ENCODE measurements at places on chromosomes 2 and 18.

DNA sequence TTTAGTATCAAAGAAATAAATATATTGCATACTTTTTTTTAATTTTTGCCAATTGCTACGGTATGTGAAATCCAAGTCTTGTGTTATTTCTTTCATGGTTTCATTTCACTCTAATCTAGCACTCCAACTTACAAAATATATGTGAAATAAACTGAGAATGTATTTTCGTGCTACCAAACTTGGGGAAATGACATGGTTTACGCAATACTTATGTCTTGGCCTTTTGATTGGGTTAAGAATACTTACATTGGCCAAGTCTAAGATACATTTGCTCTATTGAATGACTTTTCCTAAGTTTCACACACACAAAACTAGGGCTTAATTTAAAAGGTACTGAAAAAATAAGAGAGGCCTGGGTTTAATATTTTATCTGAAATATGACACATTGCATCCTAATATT is 80.5 kb downstream of the VRK2 start:
- DNase-seq: no peak

DNA sequence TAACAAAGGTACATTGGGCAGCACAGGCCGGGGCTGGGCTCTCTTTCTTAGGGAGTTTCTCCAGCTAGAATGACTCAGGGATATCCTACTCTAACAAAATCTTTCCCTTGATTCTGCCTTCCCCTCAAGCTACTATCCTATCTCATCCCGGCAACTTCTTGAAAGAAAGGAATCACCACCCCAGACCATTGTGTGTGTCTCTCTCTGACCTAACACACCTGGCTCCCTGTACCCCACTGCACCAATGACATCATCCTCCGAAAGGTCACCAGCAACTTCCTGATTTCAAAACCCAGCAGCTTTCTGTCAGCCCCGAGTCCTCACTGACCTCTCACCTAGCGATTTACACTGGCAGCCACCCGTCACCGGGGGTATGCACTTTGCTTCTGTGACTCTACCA is 72.1 kb upstream of the MAP4K4 start:
- no peak for DNase-seq

DNA sequence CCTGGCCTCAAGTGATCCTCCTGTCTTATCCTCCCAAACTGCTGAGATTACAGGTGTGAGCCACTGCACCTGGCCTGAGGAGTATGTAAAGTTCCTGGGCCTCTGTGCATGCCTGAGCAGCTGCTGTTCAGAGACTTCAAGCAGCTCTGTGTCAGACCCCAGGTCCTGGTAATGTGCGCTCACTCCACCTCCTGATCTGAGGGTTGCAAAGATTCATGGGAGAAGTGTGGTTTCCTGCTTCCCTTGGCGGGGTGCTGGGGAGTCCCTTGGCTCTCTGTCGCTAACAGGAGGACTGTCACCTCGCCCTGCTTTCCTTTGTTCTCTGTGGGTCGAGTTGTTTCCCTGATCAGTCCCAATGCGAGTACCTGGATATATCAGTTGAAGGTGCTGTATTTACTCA is 8.6 kb upstream of the IL36A start:
- peak; percentile 11 for DNase-seq

DNA sequence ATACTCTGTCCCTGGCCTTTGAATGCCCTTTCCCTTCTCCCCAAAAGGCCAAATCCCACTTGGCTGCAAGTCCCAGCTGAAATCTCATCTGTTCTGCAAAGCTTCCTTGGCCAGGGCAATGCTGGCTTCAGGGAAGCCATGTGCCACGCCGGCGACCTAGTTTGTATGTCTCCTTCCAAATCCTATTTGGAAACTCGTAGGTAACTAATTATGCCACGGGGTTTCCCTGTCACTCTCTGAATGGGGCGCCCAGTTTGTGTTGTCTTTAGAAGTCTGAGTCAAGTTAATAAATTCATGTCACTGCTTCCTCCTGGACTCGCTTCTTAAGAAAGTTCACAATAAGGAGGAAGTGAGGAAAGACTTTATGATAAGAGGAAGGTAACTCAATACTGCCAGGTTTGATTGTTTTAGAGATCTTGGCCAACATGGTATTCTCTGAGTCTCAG is 19.1 kb downstream of the FHL2 start:
- DNase-seq: no peak

DNA sequence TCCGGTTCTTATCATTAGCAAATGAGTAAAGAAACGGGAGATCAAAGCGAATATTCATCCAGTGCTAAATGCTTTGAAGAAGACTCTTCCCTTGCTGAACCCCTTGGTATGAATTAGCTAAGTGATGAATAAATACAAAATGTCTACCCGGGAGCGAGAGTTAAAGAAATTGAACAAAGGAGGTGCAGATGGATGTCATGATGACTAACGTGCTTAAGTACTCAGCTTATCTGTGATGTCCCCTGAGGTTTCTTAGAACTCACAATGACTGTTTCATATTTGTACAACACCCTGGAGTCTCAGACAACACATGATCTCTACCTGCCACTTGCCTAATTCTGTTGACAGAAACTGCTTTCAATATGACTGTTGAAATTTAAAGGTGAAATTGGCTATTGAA is 148.5 kb downstream of the TMEM200C start:
- DNase-seq: no peak

Measured in stimulated activated CD8-positive, alpha-beta memory T cell treated with anti-CD3 and anti-CD28 coated beads, Interleukin-4, amount 100 ng/mL, for 4 hours (primary cell).